ENCODE measurements at places on chromosomes 1 and 21.

DNA sequence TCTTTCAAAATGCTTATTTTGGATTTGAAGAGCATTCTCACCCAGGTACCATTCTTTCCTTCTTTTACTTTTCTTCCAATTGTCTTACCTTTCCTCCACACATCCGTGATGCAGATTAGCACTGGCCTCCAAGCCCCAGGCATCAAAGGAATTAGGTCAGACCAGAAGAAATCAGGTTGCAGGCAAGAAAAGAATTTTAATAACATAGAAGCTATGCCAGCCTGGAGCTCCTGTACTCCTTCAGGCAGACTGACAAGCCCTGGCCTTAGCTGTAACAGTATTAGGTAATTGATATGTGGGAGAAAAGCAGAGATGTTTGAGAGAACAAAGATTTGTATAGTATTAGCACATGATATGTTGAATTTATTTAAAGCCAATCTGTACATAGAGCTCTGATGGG is 390.4 kb upstream of the ADGRL2 start:
- no peak for DNase-seq

- no peak for DNase-seq
Observed at GRCh38 chr1:210372931-210373627, 44.4 kb downstream of the HHAT start.

DNA sequence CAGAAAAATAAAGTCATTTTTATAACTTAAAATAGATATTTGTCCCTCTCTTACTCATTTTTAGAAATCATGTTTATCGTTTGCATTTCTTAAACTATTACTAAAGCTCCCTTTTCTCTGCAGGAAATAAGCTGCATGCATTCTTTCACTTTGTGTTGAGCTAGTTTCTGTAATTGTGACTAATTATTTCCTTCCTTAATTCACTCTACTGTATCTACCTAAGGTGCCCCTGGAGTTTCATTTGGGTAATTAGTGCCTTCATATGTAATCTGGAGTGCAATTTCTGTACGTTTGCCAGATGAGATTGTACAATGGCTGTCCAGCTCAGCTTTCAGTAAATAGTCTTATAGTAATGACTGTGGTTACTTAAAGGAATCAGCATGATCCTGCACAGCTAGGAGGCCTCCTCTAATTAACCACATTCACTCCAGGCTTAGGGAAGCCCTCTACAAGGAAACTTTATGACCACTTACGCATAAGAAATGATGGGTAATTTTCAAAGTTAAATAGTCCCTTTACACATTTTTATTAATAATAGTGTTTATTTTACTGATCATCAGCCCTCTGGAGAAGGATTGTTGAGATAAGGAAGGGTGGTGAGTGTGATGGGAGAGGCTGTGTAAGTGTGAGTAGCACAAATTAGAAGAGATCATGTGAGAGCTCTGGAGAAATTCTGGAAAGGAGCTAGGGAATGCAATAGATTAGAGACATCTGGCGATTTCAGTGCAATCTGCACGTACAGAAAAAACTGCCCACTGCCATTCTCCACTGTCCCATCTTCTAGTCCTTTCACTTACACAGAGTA is 86.8 kb downstream of the LRRC8C start:
- DNase-seq, result no peak

- no peak for DNase-seq
Observed at GRCh38 chr1:185663771-185664296, 70.4 kb upstream of the HMCN1 start.

DNA sequence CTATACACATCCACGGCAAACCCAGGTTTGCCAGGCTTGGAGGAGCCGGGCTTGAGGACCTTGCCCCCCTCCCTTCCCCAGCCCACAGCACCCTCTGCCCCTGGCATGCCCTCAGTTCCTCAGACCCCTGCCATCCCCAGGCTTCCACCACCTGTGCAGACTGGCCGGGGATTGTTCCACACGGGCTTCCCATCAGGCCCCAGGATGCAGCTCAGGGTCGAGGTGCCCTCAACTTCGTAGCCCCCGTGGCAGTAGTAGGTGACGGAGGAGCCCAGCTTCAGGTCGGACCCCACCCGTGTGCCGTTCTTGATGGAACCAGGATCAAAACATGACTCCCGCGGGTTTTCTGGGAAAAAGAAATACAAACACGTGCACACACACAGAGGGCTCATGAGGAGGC is 163.8 kb downstream of the ZSCAN20 start:
- no peak for DNase-seq

GRCh38 chr1:48216941-48217340 is 5.6 kb upstream of the SLC5A9 start:
- no peak for DNase-seq

DNA sequence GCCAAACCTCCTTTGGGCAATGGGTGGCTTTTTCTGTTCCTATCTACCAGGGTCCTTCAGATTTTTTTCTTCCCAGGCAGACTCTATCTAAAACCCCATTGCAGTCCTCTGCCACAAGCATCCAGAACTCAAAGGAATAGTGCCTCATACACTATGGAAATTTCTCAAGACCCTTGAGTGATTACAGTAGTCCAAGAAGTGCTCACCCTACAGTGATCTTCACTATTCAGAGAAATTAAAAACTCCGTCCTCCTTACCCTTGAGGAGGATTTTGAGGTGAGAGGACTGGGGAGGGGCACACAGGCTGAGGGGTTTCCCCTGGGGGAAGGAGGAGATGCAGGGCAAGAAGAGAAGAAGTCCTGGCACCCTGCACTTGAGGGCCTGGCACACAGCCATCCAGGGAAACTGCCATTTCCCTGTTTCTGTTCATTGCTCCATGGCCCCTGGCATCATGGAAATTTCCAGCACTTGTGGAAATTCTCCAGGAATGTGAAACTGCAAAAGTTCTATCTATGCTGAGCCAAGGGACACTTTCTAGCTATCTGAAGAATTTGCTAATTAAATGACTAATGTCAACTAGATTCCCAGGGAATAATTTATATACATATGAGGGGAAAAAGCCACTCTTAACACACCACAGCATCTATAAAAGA is 102.5 kb upstream of the ATP1B1 start:
- peak; percentile 3 for DNase-seq

DNA sequence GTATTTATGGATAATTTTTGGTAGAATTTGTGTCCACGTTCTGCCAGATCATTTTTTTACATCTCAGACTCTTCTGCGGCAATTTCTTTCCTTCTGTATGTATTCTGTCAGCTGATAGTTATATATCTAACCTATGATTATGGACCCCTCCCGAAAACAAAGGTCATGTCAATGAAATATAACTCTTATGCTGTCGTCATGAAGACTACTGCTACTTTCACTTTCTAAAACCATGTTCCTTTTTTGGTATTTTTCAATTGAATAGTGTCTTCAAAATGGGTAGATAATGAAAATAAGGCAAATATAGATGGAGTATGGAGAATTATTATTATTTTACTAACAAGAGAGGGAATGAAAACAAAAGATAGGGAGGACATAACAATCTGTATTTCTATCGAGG is 3.2 kb downstream of the ANGPTL1 start:
- DNase-seq, result peak; percentile 35

GRCh38 chr1:165431079-165431478 is 13.8 kb downstream of the RXRG start:
- DNase-seq, result no peak
